ENCODE measurements at places on chromosomes 3 and 15.

- no peak overlapping the region for H3K4me3 ChIP-seq
- DNase-seq = no peak
- H3K4me1 ChIP-seq = no peaks in the 10 kb centered on the region
- no peaks in the 10 kb centered on the region for H3K36me3 ChIP-seq
- no peak overlapping the region for H3K27ac ChIP-seq
- H3K27me3 ChIP-seq = no peaks in the 10 kb centered on the region
Measured at GRCh38 chr3:186754006-186754405, 29.4 kb upstream of the EIF4A2 start.

DNA sequence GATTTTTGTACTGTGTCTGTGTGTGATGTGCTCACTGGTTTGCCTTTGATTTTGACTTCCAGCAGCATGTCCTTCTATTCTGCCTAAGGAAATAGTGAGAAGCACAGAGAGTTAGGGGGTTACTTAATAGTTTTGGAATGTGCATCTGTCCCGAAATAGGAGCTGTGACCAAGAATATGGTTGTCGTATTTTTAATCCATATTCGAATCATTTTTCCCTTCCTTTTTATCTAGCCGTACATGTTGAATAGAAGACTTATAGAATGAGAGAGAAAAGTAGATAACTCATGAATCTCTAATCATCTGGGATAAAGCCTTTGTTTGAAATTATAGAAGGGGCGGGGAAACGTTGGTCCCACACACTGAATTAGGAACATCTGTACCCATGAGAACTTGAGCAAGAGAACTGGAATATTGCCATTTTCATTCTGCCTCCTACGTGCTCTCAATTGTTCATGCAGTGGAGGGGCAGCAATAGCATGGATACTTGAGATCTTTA is 23.6 kb downstream of the CRTC3 start:
- no peaks in the 10 kb centered on the region for H3K27me3 ChIP-seq
- H3K4me1 ChIP-seq = peaks cover 21% of the 10 kb centered on the region
- H3K27ac ChIP-seq = no peak overlapping the region
- no peak for DNase-seq
- H3K36me3 ChIP-seq = peaks cover 8% of the 10 kb centered on the region

GRCh38 chr3:141336672-141337522 is 31.4 kb upstream of the ZBTB38 start:
- DNase-seq = no peak
- H3K4me3 ChIP-seq = no peak overlapping the region
- H3K36me3 ChIP-seq = no peaks in the 10 kb centered on the region
- no peaks in the 10 kb centered on the region for H3K4me1 ChIP-seq

GRCh38 chr3:35653347-35653746 is 14.0 kb downstream of the ARPP21 start:
- no peaks in the 10 kb centered on the region for H3K4me1 ChIP-seq
- no peaks in the 10 kb centered on the region for H3K36me3 ChIP-seq
- no peak for DNase-seq
- H3K4me3 ChIP-seq = no peak overlapping the region
- no peak overlapping the region for H3K27ac ChIP-seq

DNA sequence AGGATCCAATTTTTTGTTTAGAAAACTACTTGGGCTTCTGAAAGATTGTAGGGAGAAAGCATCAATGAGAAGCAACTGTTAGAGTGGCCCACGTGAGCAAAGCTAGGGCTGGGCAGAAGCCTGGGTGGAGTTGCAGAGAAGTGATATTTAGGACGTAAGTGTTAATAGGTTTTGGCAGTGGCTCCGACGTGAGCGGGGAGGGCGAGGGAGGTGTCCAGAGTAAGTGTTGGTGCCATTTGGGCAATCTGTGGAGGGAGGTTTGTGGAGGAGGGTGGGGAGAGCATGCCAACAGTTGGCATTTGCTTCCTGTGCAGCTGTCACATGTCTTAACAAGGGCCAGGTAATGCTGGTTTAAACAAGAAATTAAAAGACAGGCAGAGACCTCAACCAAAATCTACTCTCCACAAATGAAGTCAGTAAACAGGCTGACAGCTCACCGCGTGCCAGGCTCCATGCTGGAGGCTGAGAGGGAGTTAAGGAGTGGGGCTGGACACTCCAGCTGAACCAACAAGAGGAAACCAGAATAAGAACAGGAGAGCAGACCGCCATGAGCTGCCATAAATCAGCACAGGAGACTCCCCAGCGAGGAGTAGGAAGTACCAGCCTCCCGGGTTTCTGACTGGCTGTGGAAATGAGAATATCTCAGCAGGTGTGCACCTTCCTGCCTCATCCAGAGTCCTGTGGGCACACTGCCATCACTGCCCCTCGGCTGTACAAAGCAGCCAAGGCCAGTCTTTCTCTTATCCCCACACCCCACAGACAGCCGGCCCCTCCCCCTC is 232.6 kb downstream of the ABHD5 start:
- no peak overlapping the region for H3K4me3 ChIP-seq
- no peaks in the 10 kb centered on the region for H3K36me3 ChIP-seq
- H3K27me3 ChIP-seq = peaks cover 7% of the 10 kb centered on the region

DNA sequence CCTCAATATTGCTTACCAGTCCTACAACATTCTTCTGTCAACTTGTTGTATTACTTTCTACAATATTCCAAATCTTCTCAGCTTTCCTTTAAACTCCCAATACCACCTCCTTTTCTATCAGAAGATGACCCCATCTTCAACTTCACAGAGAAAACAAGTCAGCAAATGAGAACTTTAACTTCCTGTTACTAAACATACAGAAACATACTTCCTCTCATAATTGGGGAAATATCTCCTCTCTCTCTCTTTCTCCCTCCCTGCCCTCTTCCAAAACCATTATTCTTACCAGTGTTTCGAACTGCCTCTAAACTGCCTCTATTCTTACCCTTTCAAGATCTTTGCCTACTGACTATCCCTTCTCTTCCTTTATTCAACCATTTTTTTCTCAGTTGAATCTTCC is 1.8 kb upstream of the SNAP23 start:
- DNase-seq = no peak
- no peak overlapping the region for H3K27ac ChIP-seq
- H3K4me1 ChIP-seq = peaks cover 52% of the 10 kb centered on the region
- no peak overlapping the region for H3K4me3 ChIP-seq

DNA sequence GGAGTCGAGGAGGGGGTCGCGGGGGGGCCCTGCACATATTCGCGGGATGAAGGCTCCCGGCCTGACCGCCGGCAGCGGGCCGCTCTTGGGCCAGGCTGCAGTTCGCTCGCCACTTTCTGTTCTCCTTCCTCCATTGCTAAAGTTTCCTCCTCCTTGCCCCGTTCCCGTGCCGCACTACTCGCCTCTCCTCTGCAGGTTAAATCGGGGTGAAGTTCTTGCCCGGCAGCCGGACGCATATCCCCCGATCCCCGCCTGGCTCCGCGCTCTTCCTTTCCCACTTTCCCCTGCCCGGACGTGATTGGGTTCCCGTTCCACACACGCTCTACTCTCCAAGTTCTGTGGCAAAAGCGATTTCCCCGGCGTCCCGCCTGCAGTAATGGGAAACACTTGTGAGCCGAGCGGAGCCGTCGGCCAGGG is 556 bp downstream of the CRYBG3 start:
- H3K36me3 ChIP-seq = no peaks in the 10 kb centered on the region
- no peaks in the 10 kb centered on the region for H3K27me3 ChIP-seq
- H3K27ac ChIP-seq = peak overlapping the region; percentile 48
- peaks cover 21% of the 10 kb centered on the region for H3K4me1 ChIP-seq

DNA sequence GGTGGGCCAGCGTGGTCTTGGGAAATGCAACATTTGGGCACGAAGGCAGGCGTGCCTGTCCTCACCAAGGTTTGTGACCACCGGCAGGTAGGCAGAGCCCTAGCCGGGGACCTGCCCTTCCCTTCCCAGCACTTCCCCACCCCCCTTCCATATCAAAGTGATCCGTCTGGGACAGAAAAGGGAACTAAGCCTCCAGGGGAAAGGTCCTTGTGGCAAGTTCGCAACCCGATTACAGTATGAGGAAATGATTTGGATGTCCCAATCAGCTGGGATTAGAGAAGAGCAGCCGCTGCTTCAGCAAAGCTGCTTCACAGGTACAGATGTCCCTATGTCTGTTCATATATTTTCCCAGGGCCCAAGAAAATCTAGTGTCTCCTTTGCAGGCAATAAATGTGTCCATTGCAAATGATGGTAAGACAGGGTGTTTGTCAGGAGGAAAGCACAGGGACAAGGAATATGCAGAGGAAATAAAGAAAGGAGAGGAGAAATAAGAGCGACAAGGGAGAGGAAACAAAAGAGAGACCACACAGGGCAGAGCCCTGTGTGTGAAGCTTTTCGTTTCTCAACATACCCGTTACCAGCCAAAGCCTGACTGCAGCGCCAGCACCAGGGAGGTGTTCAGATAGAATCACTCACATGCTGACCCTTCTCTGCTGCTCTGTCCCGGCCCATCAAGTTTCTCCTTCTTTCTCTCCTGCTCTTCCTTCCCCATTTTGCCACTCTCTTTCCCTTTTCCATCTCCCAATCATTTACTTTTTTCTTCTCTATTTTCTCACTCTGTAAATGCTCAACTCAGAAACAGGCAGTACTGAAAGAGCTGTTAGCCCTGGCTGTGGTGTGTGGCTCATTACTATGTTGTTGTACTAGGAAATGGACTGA is 17.4 kb upstream of the SECISBP2L start:
- DNase-seq = no peak
- H3K27me3 ChIP-seq = no peaks in the 10 kb centered on the region
- H3K4me3 ChIP-seq = no peak overlapping the region
- peaks cover 14% of the 10 kb centered on the region for H3K4me1 ChIP-seq
- no peaks in the 10 kb centered on the region for H3K36me3 ChIP-seq

GRCh38 chr15:95866711-95867440 is 463.6 kb upstream of the NR2F2 start:
- H3K4me3 ChIP-seq = no peak overlapping the region
- no peaks in the 10 kb centered on the region for H3K36me3 ChIP-seq
- no peak overlapping the region for H3K27ac ChIP-seq
- H3K4me1 ChIP-seq = no peaks in the 10 kb centered on the region
- no peak for DNase-seq
- no peaks in the 10 kb centered on the region for H3K27me3 ChIP-seq

- no peaks in the 10 kb centered on the region for H3K36me3 ChIP-seq
- no peaks in the 10 kb centered on the region for H3K27me3 ChIP-seq
- peaks cover 24% of the 10 kb centered on the region for H3K4me1 ChIP-seq
- H3K4me3 ChIP-seq = no peak overlapping the region
Measured at GRCh38 chr3:13197795-13198194, 124.6 kb upstream of the IQSEC1 start.

- DNase-seq = peak; percentile 28
- no peaks in the 10 kb centered on the region for H3K36me3 ChIP-seq
- H3K4me1 ChIP-seq = no peaks in the 10 kb centered on the region
- H3K27ac ChIP-seq = no peak overlapping the region
Measured at GRCh38 chr3:89098964-89099585, 8.3 kb upstream of the EPHA3 start.

- H3K27me3 ChIP-seq = no peaks in the 10 kb centered on the region
- no peaks in the 10 kb centered on the region for H3K36me3 ChIP-seq
- H3K4me1 ChIP-seq = no peaks in the 10 kb centered on the region
- H3K27ac ChIP-seq = no peak overlapping the region
- H3K4me3 ChIP-seq = no peak overlapping the region
Measured at GRCh38 chr3:148938306-148938705, 53.0 kb upstream of the GYG1 start.
